T47D (cell line): ENCODE measurements at places on chromosomes 16 and 17.

DNA sequence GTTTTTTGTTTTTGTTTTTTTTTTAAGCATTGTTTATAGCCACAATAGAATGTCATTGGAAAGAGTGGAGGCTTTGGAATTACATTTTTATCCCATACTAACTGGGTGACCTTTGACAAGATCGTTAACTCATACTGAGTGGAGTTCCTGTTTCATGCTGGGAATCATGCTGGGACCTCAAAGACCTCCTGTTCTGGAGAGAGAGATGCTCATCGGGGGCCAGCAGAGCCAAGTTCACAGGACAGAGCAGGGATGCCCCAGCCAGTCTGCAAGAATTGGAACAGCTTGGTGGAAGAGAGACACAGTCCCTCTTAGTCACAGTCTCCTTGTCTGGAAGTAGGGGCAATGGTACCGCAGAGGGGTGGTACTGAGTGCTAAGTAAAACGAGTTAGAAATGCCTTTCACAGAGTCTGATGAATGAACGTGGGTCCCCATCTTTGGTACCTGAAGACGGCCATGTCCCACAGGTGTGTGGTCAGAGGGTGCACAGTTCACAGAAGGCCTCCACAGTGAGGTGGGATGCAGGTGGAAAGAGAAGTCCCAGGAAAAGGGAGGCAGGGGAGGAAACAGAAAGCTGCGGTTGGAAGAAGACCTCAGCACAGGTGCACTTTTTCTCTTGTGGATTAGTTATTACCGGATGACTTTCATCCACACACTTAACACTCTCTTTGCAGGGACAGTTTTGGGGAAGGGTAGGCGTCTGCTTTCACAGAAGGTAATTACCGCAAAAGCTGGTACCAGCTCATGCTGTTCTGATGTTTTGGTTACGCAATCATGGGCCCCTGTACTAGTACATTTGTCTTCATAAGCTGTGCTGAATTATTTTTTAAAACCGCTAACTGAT lies 147.8 kb downstream of the PRKCA start:
- DNase-seq: no peak

DNA sequence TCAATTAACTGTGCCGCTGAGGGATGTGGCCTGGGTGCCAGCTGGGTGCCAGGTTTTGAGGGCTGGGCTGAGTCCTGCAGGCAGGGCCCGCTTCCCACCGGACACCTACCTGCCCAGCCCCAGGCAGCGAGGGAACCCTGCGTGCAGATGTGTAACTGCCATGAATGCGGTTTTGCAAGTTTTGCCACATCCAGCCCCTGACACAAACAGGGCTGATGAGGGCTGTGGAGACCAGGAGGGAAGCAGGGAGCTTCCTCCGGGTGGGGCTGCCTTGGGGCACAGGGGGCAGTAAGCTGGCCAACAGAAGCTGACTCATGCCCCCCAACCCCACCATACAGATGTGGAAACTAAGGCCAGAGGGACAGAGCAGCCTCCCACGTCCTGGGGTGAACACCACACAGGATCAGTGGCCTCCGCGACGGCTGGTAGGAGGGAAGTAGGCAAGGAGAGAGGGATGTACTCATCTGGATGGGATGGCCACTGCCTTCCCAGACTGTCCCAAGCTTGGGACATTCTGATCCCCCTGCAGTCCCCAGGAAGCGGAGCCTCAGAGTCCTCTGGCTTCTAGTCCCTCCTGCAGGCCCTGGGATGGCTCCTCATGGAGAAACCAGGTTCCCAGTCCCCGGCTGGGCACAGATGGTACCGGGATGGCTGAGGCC lies 1.6 kb downstream of the UBALD1 start:
- DNase-seq: no peak

DNA sequence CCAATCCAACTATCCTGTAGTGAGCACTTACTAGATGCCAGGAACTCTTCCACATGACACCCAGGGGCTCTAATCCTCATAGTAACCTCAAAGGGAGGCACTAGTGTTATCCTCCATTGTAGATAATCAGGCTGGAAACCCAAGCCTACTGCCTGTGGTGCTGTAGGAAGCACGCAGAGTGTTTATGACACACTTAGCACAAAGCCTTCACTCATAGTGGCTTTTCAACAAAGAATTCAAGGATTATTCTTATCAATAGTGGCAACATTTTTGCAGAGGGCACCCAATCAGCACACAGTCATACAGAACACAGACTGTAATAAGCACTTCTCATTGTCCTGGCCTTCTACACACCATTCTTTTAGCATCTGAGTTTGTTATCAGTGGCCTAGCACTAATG lies 18.5 kb upstream of the SOX9 start:
- DNase-seq: no peak

DNA sequence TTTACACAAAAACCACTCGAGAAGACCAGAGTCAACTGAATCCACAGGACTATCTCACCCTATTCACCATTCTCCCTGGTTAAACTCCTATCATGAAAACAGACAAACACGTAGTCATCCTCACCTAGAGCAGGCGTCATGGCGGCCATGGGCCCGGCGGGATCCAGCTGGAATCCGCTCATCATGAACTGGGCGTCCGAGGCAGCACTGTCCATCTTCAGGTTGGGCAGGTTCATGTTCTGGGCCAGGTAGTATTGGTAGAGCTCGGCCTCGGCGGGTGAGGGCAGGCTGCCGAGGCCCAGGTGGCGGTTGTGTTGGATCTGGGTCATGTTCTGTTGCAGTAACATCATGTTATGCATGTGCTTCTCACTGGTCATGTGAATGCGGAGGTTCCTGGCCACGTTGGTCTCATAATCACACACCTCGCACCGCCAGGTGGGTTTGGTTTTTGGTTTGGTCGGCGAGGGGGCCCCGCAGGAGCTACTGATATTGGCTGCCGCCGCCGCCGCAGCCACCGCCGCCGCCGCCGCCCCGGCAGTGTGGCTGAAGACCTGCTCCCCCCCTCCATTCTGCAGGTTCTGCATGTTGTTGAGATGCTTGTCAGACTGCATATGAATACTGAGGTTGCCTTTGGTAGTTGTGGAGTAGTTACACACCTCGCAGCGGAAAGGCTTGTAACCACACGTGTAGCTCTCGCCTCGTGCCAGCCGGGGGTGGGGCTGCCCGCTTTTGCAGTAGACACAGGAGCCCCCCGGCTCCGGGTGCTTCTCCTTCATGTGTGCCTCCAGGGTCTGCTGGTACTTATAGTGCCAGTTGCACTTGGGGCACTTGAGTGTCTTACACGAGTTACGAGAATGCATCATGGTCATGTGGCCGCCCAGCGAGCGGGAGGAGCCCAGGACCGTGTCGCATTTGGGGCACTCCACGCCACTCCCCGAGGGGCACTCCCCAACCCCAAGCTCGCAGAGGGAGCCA lies 90.3 kb downstream of the ZFHX3 start:
- no peak for DNase-seq

- DNase-seq: no peak
Observed at GRCh38 chr17:69761767-69762321, 313.2 kb upstream of the KCNJ16 start.
